ENCODE measurements at places on chromosomes 3 and 15.

- no peak for DNase-seq
Observed at GRCh38 chr15:90190606-90191343, 10.4 kb upstream of the SEMA4B start.

GRCh38 chr3:171333784-171334464, 126.3 kb downstream of the TNIK start:
- DNase-seq = no peak

- DNase-seq = no peak
Observed at GRCh38 chr3:175464362-175464761, 605.2 kb downstream of the NAALADL2 start.

GRCh38 chr3:41198526-41198925, 779 bp upstream of the CTNNB1 start:
- no peak for DNase-seq

DNA sequence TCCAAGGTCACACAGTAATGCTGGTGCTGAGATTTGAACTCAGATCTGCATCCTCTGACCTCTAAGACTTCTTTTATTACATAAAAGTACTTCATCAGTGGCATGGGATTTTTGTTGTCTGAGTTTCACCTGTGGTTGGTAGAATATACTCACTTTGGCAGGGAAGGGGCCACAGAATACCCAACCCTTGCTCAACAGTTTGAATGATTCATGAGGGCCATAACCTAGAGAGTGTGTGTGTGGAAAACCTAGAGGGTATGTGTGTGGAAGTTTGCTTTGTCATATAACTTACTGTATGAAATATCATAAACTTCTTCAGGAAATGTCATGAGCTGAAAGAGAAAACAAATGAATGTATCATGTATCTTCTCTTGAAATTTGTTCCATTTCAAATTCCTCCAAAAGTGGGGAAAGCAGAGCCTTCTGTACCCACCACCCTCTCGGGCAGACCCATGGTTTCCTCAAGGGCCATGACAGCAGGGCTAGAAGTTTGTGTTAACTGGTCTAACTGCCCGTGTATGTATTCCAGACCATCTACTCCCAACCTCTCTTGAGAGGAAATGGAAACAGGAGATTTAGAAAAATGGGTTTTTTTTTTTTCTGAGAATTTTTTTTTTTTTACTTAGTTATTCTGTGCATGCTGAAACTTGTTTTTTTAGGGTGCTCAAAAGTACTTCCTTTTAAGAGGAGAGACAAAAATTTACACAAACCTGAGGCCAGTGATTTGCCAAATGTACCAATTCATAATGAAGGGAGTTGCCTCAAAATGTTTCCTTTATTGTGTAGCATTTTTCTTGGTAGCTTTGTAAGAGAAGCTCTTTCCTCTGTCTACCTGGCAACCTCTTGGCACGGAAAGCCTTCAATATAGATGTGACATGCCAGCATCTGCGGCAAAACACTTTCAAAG, 127.0 kb downstream of the TPRG1 start:
- DNase-seq = no peak

GRCh38 chr3:188557235-188557634, 403.3 kb downstream of the LPP start:
- no peak for DNase-seq

- no peak for DNase-seq
Observed at GRCh38 chr3:42394579-42395288, 15.7 kb downstream of the LYZL4 start.

DNA sequence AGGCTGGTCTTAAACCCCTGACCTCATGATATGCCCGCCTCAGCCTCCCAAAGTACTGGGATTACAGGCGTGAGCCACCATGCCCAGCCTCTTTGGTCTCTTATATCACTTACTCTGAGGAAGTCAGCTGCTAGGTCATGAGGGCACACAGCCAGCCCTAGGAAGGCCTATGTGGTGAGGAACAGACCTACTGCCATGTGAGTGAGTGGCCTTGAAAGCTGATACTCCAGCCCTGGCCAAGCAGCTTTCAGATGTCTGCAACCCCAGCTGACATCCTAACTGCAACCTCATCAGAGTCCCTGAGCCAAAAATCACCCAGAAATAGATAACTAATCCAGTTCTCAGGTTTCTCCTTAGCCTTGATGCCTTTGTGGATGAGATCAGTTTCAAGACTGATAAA, 224.3 kb downstream of the EDEM1 start:
- DNase-seq = no peak

- no peak for DNase-seq
Observed at GRCh38 chr3:10365791-10366190, 44.9 kb upstream of the SEC13 start.

DNA sequence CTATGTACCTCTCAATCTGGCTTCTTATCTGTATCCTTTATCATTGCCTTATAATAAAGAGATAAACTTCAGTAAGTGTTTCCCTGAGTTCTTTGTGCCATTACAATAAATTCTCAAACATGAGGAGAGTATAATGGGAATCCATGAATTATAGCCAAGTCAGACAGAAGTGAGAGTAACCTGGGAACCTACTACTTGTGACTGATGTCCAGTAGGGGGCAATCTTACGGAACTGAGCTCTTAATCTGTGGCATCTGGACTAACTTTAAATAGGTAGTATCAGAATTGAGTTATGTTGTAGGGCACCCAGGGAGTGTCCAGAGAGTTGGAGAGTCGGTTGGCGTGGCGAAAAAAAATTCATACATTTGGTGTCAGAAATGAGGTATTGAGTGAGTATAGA, 542.6 kb downstream of the ZBBX start:
- no peak for DNase-seq

GRCh38 chr15:73957276-73957675, 31.0 kb downstream of the LOXL1 start:
- DNase-seq = no peak

- peak; percentile 71 for DNase-seq
Observed at GRCh38 chr3:175338775-175339535, 479.8 kb downstream of the NAALADL2 start.

- DNase-seq = no peak
Observed at GRCh38 chr3:32215185-32215584, 23.3 kb upstream of the CMTM8 start.

- no peak for DNase-seq
Observed at GRCh38 chr3:17793542-17794195, 51.2 kb upstream of the TBC1D5 start.

GRCh38 chr3:34139566-34139965, 341.1 kb downstream of the PDCD6IP start:
- no peak for DNase-seq

GRCh38 chr3:61819861-61820260, 258.5 kb downstream of the PTPRG start:
- no peak for DNase-seq

DNA sequence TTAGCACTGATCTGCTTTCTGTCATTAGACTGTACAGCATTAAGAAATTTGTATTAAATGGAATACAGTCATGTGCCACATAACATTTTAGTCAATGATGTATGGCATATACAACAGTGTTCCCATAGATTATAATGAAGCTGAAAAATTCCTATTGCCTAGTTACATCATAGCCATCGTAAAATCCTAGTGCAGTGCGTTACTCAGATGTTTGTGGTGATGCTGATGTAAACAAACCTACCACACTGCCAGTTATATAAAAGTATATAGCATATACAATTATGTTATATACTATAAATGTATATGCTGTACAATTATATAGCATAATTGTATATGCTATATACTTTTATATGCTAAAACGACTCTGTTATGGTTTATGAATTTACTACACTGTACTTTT, 41.7 kb downstream of the APH1B start:
- no peak for DNase-seq

- peak; percentile 68 for DNase-seq
Observed at GRCh38 chr15:47887241-47887800, 170.0 kb downstream of the SEMA6D start.

DNA sequence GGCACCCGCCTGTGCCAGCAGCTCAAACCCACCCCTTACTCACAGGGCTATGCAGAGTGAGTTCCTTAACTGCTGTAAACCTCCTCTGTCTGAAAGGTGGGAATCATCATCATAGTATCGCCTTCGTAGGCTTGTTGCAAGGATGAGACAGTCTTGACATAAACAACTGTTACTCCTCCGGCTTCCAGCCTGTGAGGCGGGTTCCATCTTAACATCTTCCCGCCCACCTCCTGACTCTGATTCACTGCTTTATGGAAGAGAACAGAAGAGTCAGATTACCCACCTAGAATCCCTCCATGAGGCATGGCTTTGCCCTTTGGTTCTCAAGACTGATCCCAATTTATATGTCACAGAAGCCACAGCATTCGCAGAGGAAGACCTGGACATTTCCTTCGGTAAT, 21.9 kb downstream of the POLR2M start:
- no peak for DNase-seq

DNA sequence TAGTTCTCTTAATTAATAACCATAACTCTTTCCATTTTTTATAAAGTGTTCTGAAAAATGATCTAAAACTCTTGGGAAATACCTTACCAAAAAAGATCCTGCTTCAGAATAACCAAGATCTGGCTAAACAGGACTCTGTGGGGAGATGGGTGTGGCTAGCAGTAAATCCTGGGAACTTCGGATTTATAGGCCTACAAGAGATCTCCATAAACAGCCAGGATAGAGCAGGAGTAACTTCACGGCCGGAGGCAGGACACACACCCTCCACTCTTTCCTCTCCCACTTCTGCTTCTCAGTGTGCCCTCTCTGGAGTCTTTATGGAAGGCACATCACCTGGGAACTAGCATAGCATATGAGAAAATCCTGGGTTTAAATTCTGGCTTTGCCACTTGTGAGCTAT, 309.4 kb upstream of the SOX2 start:
- DNase-seq = no peak

GRCh38 chr3:70729845-70730244, 417.4 kb upstream of the MDFIC2 start:
- DNase-seq = no peak

DNA sequence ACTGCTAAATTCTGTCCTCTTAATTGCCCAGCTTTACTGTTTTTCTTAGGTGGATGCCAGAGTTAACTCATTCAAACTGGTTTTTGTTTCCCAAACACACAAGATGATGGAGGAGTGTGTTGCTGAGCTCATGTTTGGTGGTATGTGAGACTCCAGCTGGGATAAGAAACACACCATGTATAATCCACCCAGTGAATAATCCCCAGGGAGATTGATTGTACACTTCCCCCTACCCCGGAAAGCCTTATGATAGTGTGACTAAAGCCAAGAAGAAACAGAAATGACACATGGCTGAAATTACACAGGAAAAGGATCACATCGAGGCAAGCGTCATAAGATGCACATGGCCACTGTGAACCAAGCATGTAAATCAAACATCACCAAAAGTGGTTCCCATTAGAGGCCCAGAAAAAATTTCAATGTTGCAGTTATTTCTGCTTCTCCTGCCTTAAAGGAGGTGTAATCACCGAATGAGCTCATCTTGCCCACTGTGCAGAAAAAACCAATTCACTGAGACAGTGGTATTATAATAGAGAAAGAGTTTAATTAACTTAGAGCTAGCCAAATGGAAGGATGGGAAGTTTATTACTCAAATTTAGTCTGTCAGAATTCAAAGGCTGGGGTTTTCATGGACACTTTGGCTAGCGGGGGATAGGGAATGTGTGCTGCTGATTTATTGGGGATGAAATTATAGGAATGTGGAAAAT, 56.7 kb upstream of the MAGI1 start:
- no peak for DNase-seq

- DNase-seq = no peak
Observed at GRCh38 chr3:83567935-83568334, 1390.9 kb upstream of the CADM2 start.

- DNase-seq = no peak
Observed at GRCh38 chr3:132486099-132486498, 68.8 kb downstream of the DNAJC13 start.

- DNase-seq = no peak
Observed at GRCh38 chr3:70040386-70040785, 40.9 kb downstream of the SAMMSON start.

GRCh38 chr3:112303764-112304325, 9.8 kb upstream of the SLC9C1 start:
- no peak for DNase-seq

GRCh38 chr15:78035861-78036476, 41.5 kb downstream of the TBC1D2B start:
- DNase-seq = no peak

DNA sequence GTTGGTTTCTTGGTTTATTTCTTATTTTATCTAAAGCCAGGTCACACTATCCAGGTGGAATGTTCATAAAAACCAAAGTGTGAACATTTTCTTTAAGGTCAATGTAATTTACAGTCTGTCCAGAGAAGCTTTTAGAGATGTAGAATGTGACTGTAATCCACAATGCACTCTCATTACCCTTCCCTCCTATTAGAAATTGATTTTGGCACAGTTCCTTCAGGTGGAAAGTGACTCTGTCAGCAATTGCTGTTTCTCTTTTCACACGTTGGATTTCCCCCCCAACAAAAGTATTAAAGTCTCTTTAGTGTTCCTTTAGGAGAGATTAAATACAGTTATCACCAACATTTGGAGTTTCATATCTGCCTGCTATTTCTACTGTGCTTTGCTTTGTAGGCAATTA, 31.6 kb upstream of the COPB2 start:
- DNase-seq = no peak

DNA sequence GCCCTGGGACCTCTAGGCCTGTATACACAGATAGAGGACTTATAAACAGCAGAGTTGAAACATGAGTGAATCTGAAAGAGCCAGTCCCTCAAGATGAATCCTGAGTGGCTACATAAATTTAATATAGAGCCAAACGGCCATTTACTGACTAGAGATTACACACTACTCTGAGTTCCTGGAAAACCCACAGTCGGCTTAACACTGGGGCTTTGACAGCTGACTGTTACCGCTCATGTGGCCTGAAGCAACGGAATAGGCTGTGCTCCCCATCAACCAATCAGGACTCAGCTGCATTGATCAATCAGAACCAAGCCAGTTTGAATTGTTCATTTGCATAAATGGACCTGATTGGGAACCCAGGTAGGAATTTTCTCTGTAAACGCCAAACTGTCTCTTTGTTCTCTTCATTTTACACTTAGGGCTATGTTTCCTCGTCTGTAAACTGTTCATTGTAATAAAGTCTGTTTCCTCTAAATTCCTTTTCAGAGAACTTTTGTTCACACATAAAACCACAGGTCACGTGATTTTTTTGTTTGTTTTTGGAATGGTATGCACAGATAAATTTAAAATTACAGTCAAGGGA, 40.5 kb downstream of the CCNL1 start:
- no peak for DNase-seq

DNA sequence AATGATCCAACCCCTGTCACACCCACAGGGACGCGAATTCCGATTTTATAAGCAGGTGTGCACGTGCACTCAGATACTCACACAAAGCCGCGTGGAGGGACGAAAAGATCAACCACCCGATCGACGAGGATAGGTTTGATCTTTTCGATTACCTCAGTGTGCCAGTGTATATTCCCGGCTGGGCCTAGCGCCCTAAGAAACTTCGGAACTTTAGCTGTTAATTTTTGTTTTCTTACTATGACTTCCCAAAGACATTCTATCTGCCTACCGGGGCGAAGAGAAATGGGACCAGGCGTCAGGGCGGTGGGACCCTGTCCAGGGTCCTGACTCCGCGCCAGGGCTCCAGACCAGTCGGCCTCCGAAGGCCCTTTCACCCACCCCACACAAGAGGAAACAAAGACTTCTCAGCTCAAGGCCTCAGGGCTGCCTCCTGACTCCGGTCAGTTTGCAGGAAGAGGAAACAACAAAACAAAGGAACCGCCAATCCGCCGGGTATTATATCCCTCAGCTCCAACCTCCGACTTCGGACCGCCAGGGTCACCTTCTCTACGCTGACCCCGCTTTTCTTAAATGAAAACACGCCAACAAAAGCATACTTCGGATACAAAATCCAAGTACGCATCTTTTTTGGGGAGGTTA, 6.8 kb downstream of the ONECUT1 start:
- no peak for DNase-seq

GRCh38 chr3:102020735-102021134, 171.4 kb downstream of the NFKBIZ start:
- no peak for DNase-seq

- DNase-seq = no peak
Observed at GRCh38 chr3:10448544-10448943, 56.8 kb downstream of the ATP2B2 start.
